ENCODE measurements at places on chromosomes 7 and 10.

- no peak for DNase-seq
Measured at GRCh38 chr10:5691786-5692185, 7.1 kb downstream of the TASOR2 start.

- peak; percentile 86 for DNase-seq
Measured at GRCh38 chr7:51315393-51316261, 982 bp downstream of the COBL start.

GRCh38 chr7:22565315-22565811, 65.4 kb upstream of the STEAP1B start:
- peak; percentile 75 for DNase-seq

DNA sequence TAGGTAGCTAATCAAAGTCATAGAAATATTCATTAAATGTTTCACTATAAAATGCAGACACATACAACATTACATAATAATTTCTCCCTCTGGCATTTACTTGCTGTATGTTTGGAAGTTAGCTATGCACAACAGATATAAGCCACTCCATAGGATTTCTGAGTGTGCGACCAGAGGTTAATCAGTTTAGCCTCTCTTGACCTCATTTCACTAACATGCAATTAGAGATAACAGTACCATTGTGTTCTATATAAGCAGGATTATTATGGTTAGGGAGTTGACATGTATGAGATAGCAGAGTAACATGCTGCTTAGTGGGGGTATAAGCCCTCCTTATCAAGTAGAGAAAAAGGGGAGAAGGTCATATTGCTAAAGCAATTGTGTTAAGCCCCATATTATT, 26.4 kb downstream of the GLUD1 start:
- DNase-seq, result no peak

DNA sequence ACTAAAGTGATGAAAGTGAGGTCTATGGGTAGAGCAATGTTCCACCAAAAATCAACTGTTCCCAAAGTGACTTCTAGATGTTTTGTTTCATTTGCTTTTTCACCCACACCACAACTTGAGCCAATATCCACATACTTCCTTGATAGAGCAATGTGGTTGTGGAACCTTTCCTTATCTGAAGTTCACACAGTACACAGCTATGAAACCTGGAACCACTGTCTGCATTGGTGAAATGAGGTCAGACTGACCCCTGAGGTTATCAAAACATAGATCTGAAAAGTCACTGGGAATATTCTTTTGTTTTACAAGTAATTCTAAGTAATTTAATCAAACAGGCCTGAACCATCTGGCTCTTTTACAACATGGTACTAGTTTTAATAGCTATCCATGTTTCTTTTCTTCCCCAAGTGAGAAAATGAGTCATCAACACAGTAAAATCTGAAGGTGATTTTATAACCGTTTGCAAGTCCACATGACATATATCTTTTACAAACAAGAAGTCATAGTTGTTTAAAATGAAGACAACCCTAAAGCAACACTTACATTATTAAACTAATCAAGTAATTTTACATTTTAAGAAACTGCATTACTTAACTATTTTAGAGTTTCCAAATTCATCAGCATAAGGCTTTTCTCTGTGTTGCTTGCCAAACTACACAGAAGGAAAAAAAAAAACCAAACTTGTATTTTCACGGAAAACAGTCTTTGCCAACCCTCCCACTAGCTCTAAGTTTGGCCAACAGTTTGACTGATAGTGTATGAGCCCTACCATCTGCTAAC, 80.3 kb downstream of the LRRC17 start:
- DNase-seq, result no peak

GRCh38 chr7:112381311-112382091, 68.8 kb upstream of the IFRD1 start:
- no peak for DNase-seq

DNA sequence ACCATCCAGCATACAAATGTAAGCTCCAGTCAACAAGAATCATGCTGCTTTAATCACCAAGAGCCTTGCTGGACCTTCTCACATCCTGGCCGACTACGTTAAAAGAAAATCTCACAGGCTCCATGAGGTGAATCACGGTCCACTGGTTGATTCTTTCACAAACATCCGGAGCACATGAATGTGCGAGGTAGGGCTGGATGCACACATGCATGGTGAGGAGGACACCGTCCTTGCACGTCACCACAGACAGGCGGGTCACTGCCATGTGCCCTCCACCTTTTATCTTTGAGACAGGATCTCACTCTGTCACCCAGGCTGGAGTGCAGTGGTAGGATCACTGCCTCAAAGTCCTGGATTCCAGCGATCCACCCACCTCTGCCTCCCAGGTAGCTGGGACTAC, 265.1 kb downstream of the PARD3 start:
- no peak for DNase-seq

DNA sequence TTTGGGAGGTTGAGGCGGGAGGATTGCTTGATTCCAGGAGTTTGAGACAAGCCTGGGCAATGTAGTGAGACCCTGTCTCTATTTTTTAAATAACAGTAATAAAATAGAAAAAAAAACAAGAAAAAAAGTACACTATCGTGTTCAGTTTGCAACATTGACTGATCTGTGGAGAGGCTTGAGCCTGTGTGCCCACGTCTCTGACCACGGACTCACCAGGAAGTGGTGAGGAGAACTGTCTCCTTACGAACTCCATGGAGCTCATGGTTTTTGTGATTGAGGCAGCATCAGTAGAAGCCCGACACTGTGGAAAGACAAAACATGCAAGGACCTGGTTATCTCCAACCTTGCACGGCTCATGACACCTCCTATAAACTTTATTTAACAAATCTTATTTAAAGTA, 23.9 kb upstream of the DNAJB6 start:
- DNase-seq, result no peak
